ENCODE measurements at places on chromosomes 13 and 19.

GRCh38 chr13:32098272-32098671 is 66.7 kb downstream of the FRY start:
- no peak for DNase-seq

- no peak for DNase-seq
Observed at GRCh38 chr13:68170961-68171360, 940.8 kb upstream of the PCDH9 start.

DNA sequence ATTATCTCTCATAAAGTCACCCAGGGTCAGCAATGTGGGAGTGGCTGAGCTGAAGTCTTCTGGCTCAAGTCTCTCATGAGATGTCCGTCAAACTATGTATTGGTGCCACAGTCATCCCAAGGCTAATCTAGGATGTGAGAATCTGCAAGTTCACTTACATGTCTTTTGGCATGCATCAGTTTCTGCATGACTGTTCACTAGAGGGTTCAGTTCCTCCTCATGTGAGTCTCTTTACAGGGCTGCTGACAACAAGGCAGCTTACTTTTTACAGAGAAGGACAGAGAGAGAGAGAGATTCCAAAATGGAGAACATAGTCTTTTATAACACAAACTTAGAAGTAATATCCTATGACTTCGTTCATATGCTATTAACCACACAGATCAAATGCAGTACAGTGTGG is 328.8 kb upstream of the SLITRK1 start:
- no peak for DNase-seq

- DNase-seq: peak; percentile 85
Observed at GRCh38 chr19:17938092-17938845, 5.5 kb downstream of the CCDC124 start.
